RCC 7860 (cell line): ENCODE measurements at places on chromosomes 5 and 9.

DNA sequence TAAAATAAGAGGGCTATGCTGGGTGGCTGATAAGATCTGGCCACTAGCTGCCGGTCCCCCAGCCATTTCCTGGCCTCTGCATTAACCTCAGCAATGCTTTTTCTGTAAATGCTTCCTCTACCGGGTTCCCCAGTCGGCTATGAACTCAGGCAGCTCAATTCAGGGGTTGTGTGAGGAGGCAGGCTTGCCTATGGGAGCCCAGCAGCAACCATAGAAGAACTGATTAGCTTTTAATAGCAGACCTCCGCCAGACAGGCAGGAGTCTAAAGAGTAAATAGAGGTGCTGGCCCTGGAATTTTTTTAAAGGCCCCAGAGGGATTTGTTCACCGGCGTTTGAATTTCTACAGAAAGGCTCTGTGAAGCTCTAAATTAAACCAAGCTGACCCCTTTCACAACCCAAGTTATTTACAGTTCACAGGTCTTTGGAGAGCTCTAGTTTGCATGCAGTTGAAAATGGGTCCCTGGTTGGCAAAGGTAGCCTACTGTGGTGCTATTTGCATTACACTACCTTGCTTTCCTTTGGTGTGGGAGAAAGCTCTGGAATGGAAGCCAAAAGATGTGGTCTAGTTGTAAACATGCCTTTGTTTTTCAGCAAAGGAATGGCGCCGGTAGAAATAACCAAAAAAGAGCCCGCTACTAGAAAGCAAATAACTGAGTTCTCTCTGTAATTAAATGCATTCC, 289.7 kb upstream of the SEMA6A start:
- DNase-seq = no peak

DNA sequence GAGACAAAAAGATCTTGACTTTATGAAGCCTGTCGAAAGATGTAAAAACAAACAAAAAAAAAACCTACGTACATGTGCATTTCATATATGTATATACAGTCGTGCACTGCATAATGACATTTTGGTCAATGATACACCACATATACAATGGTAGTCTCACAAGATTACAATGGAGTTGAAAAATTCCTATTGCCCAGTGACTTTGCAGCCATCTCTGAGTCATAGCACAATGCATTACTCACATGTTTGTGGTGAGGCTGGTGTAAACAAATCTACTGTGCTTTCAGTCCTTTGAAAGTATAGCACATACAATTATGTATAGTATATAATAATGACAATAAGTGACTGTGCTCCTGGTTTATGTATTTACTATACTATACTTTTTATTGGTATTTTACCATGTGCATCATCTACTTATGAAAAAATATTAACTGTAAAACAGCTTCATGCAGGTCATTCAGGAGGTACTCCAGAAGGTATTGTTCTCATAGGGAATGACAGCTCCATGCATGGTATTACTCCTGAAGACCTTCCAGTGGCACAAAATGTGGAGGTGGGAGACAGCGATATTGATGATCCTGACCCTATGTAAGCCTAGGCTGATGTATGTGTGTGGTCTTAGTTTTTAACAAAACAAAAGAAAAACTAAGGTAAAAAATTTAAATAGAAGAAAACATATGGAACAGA, 73.7 kb upstream of the FST start:
- DNase-seq = peak; percentile 54

DNA sequence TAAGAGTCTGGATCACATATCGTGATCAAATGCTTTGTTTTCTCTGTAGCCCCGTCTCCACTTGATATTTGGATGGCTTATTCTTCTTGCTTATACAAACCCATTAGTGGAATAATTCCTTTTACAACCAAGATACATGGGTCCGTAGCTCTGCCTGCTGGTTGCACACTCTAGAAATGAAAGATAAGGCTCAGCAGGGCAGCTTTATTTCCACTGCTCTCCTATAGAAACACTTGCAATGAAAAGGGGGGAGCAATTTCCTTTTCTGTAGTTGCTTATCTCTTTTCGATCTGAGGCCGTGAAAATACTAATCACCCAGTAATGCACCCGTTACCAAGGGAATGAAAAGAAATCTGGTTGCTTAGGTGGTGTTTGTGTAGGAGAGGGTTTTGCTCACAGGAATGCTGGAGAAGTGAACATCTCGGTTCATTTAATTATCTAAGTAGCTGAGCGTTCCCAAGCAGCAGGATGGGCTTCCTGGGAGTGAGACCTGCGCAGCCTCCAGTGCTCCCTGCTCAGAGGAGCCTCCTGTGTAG, 131.7 kb downstream of the ADAMTS16 start:
- DNase-seq = peak; percentile 49

- peak; percentile 50 for DNase-seq
Measured at GRCh38 chr5:143968071-143968878, 156.3 kb downstream of the HMHB1 start.

- DNase-seq = no peak
Measured at GRCh38 chr5:1201327-1202025, at the start of gene SLC6A19. Gene SLC6A19 (plus strand): TSS chr5:1201595. CDS start chr5:1201651, 56 bp downstream.

DNA sequence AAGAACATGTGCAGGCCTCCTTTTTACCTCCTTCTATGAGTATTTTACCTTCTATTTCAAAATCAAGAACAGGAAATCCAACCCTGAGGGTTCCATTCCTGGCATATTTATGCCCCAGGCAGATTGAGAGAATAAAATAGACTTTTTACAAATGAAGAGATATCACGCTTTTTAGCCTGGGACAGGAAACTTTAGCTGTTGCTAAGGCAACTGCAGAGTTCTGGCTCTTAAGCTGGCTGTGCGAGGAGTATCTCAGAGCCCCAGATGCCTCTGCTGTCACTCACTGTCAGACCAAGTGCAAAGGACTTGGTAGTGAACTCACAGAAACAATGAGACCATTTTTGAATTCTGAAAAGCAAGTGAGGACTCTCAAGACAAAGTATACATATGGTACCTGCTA, 69.5 kb upstream of the HSPB3 start:
- DNase-seq = no peak

DNA sequence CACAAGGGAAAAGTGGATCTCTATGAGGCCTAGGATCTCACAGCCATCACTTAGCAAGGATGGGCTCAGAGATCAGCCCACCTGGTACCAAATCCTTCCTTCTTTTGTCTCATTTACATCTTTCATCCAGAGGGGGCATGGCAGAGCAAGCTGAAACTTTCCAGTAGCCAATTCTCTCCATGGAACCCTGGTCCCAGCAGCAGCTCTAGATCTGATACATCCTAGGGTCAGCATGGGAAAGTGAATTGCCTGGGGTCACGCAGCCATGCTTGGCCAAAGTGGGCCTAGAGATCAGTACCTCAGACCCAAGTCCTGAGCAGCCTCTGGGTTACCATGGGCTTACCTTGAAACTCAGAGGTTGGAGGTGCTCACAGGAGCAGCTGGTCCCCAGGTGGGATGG, 170.5 kb downstream of the GABBR2 start:
- no peak for DNase-seq

DNA sequence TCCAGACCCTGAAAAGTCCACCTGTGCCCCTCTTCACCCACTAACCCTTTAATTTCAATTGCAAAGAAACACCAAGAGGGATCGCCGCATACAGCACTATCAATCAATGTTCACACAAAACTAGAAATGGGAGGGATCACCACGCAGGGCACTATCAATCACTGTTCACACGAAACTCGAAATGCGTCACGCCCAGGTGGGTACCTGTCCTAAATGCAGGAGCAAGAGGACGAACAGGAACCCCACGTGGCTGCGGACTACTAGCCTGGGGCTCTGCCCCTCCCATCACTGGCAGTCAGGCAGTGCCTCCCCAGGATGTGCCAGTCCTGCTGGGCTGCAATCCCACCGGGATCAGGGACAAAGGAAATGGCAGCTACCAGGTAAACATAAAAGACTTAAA, 28.2 kb downstream of the RASGEF1C start:
- DNase-seq = no peak

DNA sequence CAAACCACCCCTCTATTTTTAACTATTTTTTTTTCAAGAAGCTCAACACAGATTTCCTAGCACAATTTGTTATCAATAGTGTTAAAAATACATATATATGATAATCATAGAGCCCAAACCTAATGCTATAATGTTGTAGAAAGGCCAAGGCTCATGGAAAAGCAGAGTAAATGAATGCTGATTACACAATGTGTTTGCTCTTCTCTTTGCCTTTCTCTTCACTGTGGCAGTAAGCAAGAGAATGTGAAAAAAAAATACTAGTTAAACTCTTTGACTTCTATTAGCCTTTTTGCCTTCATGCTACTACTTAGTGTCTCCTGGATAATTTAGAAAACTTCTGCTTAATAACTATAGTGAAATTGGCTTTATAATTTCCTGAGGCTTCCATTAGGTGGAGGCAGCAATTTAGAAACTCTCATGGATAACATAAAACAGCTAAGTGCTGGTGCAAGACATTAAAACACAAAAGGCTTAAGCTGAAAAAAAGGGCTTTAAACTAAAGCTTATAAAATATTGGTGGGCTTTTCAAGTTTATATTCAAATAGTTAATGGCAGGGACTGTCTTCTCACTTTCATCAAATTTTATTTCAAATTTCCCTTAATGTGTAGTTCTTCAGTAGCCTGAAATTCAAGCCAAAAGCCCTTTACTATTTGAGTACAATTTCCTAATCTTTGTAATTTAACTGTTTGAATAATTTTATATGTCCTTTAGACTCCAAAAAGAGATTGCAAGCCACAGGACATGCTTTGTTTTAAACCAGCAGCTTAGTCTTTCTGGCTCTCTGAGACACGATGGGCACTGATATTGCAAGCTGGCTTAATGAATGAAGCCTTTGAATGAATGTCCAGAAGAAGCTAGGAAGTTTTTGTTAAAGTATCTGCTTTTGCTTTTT, 2031.8 kb upstream of the CDH6 start:
- DNase-seq = no peak

GRCh38 chr5:151106043-151106442, 25.2 kb upstream of the TNIP1 start:
- DNase-seq = no peak

- no peak for DNase-seq
Measured at GRCh38 chr9:86469476-86470250, 115.5 kb upstream of the TUT7 start.

DNA sequence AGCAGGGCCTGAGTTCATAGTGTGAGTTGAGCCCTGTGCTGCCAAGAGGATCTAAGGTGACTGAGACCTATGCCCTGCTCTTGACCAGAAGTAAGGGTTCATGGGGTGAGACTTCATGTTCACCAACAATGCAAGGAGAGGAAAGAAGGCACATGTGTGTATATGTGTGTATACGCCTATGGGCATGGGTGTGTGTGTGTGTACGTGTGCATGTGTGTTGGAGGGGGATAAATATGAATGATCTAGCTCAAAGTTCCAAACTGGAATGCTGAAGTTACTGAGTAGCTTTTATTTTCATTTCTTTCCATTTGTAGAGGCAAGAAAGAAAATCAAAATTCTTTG, 25.6 kb upstream of the HAND1 start:
- no peak for DNase-seq

DNA sequence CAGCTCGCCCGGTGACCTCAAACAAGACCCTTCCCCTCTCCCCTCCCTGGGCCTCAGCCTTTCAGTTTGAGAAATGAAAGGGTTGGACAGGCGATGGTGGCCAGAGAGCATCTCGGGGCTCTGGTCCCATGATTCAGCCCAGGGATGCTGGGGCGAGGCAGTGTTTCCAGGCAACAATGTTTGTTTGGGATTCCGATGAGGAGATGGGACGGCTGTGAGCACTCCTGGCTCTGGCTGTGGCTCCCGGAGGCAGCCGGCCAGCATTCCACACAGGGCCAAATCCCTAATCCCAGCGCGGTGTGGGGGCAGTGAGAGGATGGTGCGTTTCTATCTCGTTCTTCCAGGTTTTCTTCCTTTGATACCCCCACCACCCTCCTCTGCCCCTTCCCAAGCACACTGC, 66.0 kb downstream of the HMCN2 start:
- DNase-seq = no peak

GRCh38 chr5:117454716-117455212, 880.1 kb upstream of the SEMA6A start:
- peak; percentile 35 for DNase-seq

DNA sequence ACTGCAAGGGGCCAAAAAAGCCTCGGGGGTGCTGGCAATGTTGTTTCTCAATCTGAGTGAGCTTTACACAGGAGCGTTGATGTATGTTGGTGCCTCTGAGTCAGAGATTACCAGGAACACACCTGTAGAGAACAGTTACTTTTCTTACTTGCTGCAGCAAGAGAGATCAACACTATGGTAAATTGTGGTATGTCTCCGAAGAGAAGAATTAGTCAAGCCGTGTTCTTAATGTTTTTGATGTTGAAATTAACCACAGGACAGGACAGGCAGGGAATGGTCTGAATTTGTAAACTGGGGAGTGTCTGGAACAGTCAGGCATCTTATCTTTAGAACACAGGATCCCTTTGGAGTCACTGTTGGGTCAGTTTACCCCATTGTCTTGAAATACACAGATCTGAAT, 285.7 kb downstream of the DNAH5 start:
- DNase-seq = no peak

- DNase-seq = no peak
Measured at GRCh38 chr9:93301911-93302541, 118.1 kb downstream of the WNK2 start.

- peak; percentile 32 for DNase-seq
Measured at GRCh38 chr5:143585970-143586369, 182.5 kb upstream of the NR3C1 start.

GRCh38 chr5:111223787-111224560, at the start of gene CAMK4:
Gene CAMK4 (plus strand): TSS chr5:111224384. CDS start chr5:111224484, 100 bp downstream.
- peak; percentile 66 for DNase-seq

GRCh38 chr9:112905084-112905483, 14.4 kb upstream of the SLC46A2 start:
- no peak for DNase-seq

GRCh38 chr5:135116160-135116561, 82.1 kb upstream of the PITX1 start:
- DNase-seq = no peak

DNA sequence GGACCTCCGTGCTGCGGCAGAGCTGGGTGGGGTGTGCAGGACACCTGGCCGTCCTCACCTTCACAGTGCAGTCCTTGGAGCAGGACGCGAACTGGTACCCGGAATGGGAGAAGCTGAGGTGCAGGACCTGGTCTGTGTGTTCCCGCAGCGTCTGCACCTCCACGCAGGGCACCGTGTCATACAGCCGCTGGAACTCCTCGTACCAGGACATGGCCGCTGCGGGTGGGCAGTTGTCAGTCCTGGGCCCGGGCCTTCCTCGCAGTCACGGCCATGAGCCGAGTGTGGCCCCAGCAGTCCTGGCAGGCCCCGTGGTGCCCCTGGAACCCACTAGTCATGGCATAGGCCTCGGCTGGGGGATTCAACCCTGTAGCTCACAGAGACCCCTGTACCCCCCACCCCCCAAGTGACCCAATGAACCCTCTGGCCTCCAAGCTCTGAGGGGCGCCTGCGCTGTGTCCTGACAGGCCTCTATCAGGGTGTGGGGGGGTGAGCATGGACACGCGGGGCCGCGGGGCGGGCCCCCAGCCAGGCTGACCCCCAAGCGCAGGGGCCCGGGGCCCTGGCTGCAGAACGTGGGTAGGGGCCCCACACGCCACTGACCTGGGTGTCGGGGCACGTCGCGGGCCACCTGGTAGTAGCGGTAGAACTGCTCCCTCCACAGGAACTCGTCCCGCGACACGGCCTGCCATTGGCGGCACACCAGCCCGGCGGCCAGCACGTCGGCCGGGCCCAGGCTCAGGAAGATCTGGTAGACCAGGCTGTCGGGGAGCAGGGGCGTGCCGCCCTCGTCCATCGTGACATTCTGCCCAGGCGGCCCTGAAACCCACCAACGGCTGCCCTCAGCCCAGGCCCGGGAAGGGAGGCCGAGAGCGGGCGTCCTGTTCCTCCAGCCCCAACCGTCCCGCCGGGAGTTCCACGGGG, 987 bp downstream of the FBXW5 start:
- DNase-seq = peak; percentile 23
